Stimulated activated naive CD4-positive, alpha-beta T cell treated with Interleukin-2 at 50 U/mL for 16 hours (primary cell): ENCODE measurements at places on chromosomes 11 and 22.

DNA sequence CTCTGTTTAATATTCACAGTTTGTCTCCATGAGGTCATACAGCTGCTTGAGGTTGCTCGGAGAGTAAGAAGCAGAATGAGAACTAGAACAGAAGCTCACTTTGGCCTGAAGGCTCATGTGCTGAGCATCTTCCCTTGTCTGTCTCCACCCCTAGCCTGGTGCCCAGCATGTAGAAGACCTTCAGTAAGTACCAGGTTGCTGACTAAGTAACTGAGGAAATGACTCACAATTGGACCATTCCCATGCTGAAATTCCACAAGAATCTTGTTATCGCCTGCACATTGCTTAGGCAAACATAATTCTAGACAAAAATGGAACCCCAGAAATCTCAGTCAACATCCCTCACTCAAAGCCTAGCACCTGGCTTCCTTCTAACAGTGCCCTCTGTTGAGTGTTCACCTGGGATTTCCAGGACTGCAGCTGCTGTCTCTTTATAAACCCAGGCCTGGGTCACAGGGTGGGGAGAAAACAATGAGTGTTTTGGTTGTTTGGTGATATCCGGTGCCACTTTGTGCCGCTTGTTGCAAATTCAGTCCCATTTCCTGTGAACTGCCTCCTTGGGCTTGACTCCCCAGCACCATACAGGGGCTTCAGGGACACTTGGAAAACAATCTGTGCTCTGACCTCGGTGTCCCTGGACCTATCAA is 406.8 kb downstream of the ETS1 start:
- DNase-seq: no peak

DNA sequence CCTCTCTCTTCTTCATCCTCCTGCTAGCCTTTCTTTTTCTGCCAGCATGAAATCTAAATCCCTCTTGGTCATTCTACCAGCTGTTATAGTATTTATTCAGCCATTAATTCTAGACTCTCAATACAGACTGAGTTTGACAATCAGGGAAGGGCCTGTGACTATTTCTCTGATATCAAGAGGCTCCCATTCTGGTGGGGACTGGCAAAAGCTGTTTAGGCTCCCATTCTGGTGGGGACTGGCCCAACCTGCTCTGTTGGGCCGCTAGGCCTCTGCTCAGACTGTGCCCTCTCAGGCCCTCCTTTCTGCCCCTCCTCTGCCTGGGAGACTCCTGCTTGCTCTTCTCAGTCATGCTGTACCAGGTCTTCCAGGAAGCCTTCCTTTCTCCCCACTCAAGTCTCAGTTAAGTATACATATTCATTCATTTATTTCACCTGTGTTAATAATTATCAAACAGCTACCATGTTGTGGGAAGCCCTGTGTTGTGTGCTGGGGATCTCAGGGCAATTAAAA is 323.7 kb upstream of the NARS2 start:
- no peak for DNase-seq

DNA sequence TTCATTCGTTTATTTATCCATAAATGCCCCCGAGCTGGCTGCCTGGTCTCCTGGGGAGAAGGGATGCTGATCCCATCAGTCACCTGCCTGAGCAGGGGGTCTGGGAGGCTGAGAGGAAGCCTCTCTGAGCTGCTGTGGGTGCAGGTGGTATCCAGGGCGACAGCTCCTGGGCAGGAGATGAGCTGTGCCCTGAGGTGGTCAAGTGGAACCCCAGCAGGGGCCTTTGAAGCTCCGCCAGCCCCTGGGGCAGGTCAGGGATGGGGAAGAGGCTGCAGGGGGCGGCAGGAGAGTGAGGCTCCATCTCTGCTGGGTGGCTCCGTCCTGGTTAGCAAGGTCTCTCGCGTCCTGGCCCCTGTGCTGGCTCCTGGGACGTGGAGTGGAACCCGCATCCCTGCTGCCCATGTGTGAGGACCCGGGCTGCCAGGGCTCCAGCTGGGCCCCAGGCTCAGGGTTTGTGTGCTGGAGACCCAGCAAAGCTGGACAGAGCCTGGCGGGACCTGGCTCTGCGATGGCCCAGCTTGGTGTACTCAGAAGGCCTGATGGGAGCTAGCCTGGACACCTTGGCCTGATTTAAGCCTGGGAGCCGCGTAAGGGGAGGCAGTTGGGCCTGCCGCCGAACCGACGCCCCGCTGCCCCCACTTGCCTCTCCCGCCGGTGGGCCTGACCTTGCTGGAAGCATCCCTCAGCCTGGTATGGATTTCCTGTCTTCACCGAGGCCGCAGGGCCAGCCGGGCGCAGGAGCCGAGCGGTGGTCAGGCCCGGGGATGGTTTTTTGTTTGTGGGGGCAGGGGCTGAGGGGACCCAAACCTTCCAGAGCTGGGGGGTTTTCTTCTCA is 44.5 kb downstream of the RTN4R start:
- DNase-seq: no peak

DNA sequence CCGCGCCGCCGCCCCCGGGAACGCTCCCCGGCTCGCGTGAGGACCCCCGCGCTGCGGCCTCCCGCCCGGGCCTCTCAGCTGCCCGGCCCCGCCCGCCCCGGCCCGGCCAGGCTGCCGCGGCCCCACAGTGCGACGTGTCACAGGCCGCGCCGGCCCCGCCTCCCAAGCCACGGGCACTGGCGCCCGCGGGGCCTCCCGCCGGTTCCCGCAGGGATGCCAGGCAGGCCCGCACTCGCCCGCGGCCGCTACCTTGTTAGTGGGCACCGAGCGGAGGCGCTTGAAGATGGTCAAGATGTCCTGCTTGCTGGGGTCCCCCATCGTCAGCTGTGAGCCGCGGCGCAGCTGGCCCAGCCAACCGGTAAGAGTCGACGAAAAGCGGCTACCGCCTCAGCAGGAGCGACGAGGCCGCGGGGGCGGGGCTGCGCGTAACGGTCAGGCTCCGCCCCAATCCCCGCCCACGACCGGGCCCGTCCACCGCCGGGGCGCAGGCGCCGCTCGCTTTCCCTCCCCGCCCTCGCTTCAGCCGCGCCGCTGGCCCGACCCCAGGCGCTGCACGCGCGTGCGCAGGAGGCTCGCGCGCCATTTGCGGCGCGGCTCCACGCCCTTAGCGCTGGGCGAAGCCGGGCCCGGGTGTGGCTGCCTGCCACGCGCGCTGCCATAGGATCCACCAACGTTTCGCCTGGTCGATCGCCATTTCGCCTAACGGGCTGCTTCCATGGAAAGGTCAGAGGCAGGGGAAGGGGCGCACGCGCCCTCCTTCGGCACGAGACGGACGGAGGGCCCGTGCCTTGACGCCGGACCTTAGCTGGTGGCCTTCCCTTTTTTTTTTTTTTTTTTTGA is at the start of gene ARFGAP3:
ARFGAP3 (minus strand) TSS at position 409 of the 840 bp plus-strand sequence; CDS start at position 318, 91 bp downstream.
- peak; percentile 91 for DNase-seq

- no peak for DNase-seq
Measured at GRCh38 chr22:32122899-32123298, 36.2 kb downstream of the C22orf42 start.

DNA sequence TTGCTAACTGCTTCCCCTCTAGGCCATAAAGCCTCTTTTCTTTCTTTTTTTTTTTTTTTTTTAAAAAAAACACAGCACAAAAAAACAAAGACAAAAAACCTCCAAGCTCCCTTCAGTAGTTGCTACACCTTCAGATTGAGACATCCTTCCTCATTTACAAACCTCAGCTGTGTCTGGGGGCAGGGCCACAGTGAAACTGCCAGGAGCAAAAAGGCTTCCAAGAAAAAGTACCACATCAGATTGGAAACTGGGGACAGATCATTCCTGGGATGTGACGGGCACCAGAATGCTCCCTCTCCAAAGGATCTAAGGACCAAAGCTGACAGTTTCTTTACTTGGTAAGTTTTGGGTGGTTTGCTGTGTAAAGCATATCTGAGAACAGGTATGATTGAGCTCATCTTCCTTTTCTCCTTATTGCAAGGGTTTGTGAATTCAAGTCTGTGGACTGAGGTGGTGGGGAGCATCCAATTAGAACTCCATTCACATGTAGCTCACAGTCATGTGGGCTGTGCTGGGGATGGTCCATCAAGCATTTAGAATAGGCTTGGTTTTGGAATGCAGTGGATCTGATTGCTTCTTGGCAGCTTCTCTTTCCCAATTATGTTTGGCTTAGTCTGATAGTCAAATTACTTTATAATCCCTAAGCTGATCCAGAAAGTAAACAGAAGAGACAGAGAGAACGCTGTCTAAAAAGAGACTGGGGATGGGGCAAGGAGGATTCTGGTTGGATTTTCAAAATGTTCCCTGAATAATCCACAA is 705 bp downstream of the BBOX1 start:
- no peak for DNase-seq

DNA sequence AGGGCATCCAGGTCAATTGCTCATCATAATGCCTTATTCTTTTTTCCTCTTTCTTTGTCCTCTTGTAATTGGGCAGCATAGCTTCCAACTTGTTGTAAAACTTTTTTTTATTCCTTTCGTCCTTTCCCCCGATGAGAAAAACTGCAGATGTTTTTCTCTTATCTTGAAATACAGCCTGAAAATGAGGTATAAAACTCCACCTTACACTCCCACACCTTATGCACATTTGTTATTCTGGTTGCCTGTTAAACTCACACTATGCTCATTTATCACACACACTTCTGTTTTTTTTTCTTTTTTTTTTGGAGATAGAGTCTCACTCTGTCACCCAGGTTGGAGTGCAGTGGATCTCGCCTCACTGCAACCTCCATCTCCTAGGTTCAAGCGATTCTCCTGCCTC is 1.9 kb upstream of the OR51A2 start:
- no peak for DNase-seq

DNA sequence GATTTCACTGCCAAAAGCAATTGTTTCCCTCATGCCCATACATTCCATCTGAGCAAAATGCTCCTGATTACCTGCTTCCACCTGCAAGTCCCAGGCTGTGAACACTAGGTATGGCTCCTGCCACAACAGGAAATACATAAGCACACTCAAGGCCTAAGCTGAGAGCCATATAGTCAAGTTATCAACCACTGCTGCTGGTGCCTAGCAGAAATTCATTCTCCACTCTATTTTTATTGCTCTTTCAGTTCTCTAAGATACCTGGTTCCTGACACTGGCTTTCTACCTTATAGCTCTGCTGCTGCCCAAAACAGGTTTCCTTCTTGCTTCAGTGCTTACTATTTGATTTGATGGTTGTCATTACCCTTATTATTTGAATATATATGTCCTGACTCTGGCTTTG is 31.6 kb downstream of the SLC36A4 start:
- no peak for DNase-seq

- DNase-seq: peak; percentile 66
Measured at GRCh38 chr11:1889224-1889930, 2.3 kb downstream of the PRR33 start.

GRCh38 chr11:134453441-134453840 is 41.4 kb upstream of the B3GAT1 start:
- no peak for DNase-seq

- no peak for DNase-seq
Measured at GRCh38 chr11:68269414-68270081, 2.2 kb downstream of the C11orf24 start.

DNA sequence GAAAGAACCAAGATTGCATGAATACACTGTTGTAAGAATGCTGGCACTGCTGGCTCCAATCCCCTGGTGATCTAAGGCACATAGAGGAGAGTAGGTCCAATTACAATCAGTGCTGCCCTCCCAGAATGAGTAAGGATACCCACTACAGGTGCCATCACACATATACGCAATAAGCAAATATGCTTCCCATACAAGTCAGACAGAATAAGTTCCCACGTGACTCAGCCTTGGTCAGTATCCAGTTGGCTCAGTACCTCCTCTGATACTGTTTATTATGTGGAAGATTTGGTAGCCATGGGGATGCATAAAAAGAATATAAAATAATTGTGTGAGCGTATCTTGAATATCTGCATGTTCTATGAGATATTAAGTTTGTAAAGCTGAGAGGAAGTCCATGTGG is 8.9 kb upstream of the OR2D3 start:
- DNase-seq: no peak

DNA sequence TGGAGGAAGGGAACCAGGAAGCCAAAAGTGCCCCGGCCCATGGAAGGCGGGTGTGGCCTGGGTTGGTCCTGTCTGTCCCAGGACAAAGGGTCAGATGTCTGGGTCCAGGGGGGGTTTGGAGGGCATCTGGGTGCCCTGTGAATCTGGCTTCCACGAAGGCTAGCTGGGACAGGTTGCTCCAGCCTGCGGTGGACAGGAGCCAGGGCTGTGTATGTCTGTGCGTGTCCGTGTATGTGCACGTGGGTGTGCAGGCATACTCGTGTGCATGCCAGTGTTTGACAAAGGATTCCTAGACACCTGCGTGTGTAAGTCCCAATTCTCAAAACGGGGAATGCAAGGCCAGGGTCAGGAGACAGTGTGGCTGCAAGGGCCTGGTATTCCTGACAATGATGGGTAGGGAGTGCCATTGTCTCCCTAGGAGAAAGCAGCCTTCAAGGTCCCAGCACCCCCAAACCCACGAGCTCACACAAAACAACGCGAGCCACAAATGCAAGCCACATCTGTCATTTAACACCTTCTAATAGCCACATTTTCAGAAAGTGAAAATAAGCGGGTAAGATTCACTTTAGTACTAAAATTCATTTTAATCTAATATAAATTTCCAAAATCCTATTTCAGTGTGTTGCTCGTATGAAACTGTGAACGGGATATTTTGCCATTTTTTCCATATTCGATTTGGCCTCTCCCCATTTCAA is 78.4 kb upstream of the WNT7B start:
- DNase-seq: no peak

DNA sequence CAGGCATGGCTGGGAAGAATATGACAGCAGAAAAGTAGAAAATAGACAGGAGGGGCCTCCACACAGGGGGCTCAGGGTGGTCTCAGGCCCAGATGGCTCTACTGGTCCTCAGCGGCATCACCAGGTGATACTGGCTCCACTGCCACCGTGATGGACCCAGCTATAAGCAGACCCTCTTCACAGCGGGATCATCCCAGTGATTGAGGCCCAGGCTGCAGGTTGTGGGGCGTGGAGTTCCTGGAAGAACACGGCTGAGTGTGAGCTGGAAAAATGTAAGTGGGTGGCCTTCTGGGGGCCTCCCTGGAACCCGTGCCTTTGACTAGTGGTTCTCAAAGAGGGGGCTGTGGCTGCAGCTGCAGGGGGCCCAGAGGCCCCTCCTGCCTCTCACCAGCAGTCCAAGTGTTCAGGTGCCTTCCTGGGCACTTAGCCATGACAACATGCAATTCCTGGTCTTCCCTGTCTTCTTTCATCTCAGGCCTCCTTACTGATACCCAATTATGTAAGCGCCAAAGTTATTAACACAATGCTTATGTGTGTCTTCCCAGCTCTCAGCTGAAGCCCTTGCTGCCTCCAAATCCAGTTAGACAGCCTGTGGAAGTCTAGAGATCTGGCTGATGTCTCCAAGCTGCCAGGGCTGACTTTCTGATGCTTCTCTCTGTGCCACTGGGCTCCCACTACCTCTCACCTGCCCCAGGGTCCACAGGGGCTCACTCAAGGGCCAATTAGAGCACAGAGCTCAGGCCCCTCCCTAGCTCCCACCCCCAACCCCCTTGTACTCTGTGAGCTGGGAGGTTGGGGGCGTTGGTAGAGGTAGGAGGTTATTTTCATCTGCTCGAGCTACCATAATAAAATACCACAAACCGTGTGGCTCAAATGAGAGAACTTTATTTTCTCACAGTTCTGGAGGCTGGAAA is 110.1 kb upstream of the LMO1 start:
- no peak for DNase-seq

DNA sequence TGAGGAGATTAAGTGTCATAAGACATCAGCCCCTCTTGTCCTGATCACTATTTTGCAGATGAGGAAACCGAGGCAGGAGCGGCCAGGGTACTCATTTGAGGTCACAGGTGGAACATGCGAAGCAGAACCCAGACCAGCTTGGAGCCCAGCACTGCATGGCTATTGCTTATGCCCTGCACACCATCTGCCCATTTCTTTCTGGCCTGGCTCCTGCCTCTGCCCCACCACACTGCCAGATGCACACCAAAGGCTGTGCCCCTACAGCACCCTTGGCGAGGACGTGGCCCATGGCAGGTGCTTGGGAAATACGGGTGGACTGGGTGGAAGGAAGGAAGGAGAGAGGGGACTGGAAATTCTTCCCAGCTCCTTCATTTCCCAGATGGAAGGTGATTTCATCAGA is 222.9 kb downstream of the CTTN start:
- DNase-seq: no peak
